ENCODE measurements at places on chromosomes 16 and 17.
A peak's percentile ranks its signal among the peaks of the same experiment; 100 is the strongest.

DNA sequence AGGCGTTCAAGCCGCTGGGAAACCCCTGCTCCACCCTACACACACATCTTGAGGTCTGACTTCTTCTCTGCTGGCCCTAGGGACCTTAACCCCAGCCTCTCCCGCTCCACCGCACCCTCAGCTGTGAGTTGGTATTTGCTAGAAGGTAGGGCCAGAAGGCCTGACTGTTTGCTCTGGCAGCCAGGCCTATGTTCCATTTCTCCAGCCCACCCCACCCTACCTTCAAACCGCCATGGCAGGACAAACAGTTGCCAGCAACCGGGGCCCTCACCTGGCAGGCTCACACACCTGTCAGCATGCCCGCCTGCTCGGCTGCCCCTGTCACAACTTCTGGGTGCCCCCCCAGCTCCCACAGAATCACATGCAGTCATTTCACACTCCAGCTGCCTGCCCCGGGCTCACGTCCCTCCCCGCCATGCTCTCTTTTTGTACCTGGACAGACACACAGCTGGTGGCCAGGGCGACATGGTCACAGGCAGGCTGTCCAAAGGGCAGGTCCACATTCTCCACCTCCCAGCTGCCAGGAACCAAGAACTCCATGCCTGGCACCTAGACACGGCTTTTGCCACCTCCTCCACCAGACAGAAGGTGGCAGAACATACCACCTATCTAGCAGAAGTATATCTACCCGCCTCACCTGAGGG is 2.6 kb upstream of the ATP2A3 start:
- DNase-seq: peak; percentile 84

GRCh38 chr17:35809855-35810461 is 674 bp downstream of the TAF15 start:
- DNase-seq: no peak

DNA sequence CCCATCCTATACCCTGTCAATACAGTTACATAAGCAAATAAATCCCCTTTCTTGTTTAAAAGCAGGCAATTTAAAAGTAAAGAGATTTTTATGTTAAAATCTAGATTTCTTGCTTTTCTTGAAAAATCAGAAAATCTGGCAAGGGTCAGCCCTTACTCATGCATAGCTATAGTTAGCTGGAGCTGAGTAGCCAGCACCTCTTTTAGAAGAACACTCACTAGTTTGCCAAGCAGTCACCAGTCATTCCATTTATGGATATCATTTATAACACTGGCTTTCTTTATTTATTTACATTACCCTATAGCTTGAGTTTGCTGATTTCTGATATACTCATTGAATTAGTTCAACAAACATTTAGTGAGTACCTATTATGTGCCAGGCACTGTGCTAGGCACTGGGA is 45.7 kb downstream of the NXPH3 start:
- no peak for DNase-seq

- DNase-seq: no peak
These were observed 77.6 kb upstream of the TNRC6C start for GRCh38 chr17:77880711-77881450.

- DNase-seq: no peak
These were observed 196.0 kb upstream of the PSMD7 start for GRCh38 chr16:74100395-74101326.

DNA sequence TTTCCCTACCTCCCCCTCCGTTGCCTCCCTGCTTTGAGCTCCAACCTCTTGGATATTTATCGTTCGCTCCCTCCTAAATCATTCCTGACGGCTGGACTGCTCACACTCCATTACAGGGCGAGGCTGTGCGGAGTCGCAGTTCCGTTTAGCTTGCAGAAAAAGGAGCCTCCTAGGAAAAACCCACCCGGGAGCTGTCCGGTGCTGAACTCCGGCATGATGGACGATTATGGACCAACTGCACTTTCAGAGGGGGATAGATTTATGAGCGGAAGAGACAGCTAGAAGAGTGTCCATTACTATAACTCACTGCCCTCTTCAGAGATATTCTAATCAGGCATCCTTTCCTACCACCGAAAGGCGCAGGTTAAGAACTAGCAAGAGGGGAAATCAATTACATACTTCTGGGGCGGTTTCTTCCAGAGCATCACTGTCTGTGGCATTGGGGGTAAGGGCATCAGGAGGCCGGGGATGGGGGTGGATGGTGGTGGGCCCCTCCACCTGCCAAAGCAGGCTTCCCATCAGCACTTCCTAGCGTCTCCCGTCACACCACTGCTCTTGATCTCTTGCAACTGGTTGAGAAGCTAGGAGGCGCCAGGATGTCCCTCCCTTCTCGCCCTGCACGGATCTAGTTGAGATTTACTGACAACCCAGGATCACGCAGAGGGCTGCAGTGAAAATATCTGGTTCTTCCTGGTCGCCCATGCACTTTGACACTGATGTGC is 251.2 kb downstream of the ENGASE start:
- DNase-seq: no peak

GRCh38 chr16:80191928-80192327 is 348.9 kb upstream of the DYNLRB2 start:
- DNase-seq: no peak

- no peak for DNase-seq
These were observed 4.9 kb downstream of the FMNL1 start for GRCh38 chr17:45226576-45226975.

- DNase-seq: no peak
These were observed 111.7 kb upstream of the FOXF1 start for GRCh38 chr16:86398622-86399021.

DNA sequence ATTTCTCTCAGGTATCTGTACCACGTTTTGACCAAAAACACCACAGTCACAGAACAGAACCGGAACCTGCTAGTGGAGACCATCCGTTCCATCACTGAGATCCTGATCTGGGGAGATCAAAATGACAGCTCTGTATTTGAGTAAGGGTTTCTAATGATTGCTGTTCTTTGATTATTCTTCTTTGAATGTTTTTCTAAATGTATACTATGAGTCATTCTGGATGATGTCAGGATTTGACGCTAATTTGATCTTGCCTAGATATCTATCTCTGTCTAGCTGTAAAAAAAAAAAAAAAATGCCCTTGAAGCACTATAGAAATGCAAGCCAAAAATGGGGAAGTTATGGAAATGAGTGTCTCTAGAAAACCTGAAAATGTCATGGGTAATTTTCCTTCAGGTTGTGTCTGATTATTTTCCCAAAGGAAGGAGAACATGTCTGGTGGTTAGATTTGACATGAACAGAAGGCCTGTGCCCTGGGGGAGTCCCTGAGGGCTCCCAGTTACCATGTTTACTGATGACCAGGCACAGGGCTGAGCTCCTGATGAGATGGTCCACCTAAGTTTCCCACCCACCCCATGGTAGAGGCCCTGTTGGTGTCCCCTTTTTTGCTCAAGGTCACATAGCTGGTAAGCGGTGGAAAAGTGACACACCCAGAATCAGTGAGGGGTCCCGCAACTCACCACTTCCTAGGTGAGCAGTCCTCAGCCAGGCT is 13.6 kb downstream of the CLEC16A start:
- DNase-seq: peak; percentile 31

DNA sequence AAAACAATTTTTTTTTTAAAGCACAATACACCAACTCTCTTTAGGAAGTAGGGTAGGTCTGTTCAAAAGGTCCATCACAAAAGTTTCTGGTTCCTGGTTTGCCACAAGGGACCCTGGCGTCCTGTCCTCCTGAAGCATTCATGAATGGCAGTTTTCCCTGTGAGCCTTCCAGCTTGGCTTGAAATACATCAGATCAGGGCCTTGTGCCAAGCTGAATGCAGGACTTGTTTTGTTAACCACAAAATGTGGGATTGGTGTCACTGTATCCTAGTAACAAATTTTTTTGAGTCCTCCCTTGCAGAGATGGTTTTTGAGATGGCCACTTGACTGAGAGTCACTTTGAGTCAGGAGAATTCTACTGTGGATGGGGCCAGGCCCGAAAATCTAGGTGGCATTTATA is 3.9 kb downstream of the GNAO1 start:
- no peak for DNase-seq

DNA sequence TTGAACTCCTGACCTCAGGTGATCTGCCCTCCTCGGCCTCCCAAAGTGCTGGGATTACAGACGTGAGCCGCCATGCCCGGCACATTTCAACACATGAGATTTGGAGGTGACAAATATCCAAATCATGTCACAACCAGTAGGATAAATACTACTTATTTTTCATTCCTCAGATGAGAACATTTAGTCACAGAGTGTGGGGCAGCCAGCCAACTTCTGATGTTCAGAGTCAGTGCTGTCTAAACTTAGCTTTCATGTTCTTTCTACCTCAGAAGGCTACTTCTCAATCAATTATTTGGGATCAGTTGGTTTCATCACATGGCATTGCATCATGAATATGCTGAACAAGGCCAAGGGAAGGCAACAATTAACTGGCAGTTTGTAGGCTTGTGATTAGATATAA is 134.5 kb downstream of the CDH13 start:
- DNase-seq: no peak

Data from B cell (primary cell).